ENCODE measurements at places on chromosomes 3 and 15.

- no peak for DNase-seq
Measured at GRCh38 chr15:35043373-35044095, 41.6 kb downstream of the NANOGP8 start.

DNA sequence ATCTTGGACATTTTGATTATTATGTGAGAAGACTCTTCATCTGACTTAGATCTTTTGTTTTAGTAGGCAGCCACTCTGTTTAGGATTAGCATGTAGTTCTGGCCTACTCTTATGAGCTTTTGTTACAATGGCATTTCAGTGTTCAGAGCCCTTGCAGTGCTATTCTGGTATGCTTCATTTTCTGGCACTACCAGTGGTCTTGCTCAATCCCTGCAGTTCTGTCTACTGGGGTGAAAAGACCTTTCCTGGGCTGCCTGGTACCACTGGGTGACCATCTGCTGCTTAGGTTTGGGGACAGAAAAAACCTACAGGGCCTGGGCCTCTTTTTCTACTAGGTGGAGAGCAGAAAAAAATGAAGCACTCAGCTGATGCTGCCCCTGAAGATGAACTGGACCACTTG, 42.5 kb downstream of the IL16 start:
- DNase-seq = no peak

DNA sequence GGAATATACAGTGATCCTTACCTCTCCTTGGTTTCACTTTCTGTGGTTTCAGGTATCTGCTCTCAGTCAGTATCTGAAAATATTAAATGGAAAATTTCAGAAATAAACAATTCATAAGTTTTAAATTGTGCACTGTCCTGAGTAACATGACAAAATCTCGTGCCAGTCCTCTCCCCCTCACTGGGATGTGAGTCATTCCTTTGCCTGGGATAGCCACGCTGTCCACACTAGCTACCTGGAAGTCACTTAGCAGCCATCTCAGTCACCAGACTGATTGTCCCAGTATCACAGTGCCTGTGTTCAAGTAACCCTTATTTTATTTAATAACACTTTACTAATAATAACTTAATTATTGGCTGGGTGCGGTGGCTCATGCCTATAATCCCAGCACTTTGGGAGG, 15.3 kb upstream of the KLHL25 start:
- DNase-seq = no peak

GRCh38 chr15:76078285-76078877, 18.6 kb downstream of the TMEM266 start:
- DNase-seq = no peak

Data from DMS79 treated with DMSO at 0.1 percent for 48 hours (cell line).